Effector memory CD8-positive, alpha-beta T cell (primary cell): ENCODE measurements at places on chromosomes 7 and 10.

- peak; percentile 16 for DNase-seq
Measured at GRCh38 chr7:5827755-5828154, 46.3 kb upstream of the RNF216 start.

- no peak for DNase-seq
Measured at GRCh38 chr7:89129600-89130375, 334.3 kb upstream of the TEX47 start.

DNA sequence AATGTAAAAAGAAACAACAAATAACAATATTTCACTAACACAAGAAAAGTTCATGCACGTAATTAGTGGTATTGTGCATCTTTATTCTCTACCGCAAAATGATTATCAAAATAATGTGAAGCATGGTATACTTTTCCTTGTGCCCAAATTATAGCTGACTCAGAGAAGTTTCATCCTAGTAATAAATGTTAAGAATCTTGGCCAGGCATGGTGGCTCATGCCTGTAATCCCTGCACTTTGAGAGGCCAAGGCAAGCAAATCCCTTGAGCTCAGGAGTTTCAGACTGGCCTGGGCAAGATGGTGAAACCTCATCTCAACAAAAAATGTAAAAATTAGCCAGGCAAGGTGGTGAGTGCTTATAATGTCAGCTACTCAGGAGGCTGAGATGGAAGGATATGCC is 105.0 kb downstream of the KMT2C start:
- DNase-seq: no peak

DNA sequence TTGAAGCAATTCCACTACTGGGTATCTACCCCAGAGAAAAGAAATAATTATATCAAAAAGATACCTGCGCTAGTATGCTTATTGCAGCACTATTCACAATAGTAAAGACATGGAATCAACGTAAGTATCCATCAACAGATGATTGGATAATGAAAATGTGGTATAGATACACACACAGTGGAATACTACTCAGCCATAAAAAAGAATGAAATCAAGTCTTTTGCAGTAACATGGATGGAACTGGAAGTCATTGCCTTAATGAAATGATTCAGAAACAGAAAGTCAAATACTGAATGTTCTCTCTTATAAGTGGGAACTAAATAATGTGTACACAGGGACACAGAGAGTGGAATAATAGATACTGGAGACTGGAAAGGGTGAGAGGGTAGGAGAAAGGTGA is 7.4 kb upstream of the SLC35B4 start:
- DNase-seq: no peak

GRCh38 chr10:110352930-110353243 is 48.2 kb upstream of the SMNDC1 start:
- DNase-seq: no peak

- DNase-seq: no peak
Measured at GRCh38 chr10:131944412-131944811, 37.3 kb downstream of the BNIP3 start.

- DNase-seq: no peak
Measured at GRCh38 chr10:92142949-92143348, 147.9 kb downstream of the CPEB3 start.

DNA sequence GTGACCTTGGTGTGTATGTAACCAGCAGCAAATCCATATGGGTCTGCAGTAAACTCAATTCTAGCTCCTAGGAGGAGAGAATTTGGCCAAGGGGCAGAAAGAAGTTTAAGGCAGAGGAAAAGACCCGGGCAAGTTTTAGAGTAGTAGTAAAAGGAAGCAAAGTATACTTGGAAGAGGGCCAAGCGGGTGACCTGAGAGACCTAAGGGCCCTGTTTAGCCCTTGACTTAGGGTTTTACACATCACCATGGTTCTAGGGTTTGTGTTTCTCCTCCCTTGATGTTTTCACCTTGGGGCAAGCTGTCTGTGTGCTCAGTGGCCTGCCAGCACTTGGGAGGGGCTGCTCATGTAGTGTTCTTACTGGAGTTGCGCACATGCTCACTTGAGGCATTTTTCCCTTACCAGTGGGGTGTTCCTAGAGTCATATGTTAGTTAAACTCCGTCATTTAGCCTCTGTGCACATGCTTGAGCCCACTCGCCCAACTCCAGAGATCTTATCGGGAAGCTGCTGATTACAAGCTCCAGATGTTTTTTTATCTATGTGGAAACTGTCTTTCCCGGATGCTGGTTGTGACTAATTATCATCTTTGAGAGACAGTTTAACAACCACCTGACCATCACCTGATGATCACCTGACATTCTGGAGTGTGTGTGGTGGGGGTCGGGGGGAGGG is 137.6 kb upstream of the PRSS1 start:
- DNase-seq: no peak

DNA sequence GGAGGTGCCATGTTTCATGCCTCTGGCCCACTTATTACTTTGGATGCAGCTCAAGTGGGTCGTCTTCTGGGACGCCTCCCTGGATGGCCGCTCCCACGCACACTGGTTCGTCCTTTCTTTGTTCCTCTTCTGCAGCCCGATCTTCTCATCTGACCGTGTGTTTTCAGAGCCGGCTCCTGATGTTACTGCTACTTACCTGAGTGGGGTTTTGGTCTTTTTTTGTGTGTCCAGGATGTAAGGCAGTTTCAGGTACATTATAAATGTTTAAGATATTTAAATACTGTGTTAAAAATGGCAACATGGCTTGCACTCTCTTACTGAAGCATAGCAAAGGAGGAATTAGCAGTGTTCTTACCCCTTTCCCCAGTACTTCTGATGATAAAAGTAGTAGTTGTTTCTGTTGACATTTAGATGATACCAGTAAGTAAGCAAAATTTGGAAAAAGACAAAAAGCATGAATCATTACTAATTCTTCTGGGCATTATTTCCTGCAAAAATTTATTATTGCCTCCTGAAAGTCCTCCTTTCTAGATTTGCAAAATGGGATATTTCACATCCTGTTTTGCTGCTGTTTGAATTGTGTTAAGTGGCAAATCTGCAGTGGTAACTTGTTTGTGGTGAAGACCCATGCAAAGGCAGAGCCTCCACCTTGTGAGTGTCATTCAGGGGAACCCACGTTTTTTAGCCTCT is 59.4 kb downstream of the SHH start:
- no peak for DNase-seq

- DNase-seq: no peak
Measured at GRCh38 chr10:9926881-9927280, 1090.8 kb upstream of the CELF2 start.

- no peak for DNase-seq
Measured at GRCh38 chr7:41027428-41028115, 675.3 kb downstream of the INHBA start.

DNA sequence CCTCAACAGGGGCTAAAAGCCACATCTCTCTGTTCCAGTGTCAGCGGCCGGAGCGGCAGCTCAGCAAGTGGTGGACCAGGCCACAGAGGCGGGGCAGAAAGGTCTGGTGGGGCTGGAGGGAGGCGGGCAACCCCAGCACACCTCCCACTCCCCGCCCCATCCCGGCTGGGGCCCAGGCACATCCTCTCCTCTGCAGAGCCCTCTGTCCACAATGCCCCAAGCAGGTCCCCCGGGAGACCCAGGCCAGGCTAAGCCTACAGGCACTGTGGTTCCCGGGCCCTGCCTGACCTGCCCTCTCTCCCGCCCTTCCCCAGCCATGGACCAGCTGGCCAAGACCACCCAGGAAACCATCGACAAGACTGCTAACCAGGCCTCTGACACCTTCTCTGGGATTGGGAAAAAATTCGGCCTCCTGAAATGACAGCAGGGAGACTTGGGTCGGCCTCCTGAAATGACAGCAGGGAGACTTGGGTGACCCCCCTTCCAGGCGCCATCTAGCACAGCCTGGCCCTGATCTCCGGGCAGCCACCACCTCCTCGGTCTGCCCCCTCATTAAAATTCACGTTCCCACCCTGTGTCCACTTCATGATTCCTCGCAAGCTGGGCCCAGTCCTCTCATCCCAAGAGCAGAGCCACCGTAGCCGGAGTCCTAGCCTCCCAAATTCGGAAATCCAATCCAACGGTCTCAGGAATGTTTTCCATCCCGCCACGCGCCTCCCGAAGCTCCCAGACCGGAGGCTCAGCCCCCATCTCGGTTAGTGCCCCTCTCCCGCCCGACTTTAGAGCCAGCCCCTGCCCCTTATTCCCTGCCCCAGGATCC is 2.1 kb downstream of the ADIRF start:
- DNase-seq: no peak

DNA sequence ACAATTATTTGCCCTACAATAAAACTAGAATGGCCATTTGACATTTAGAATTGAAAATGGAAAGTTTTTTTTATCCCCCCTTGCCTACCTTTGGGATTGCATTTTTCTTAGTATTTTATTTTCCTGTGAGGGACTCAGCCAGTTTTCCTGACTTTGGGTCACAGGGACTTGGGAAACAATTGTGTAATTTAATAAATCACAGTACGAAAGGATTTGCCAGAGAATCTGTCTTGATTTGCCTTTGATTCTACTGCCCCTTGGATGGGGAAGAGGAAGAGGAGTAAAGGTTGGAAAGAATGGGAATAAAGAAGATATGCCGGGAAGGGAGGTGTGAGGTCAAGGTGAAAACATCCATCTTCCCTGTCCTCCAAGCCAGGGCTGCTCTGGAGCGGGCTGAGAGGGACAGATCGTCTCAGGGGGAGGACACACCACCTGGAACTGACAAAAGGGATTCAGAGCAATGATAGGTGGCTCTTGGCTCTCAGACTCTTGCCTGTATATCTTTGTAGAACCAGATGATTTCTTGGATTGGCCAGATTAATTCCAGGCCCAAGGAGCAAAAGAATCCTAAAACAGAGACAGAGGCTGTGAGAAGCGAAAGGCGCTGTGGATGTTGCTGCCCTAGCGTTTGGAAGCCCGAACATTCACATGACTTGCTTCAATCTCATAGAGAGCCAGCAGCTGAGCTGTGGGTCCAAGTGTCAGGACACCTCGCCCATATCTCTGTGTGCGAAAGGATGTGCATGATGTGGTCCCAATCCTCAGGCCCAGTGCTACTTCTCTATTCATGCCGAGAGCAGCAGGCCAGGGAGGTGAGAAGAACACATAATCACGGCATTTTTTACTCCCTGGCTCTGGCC is 50.3 kb upstream of the ZEB1 start:
- no peak for DNase-seq

GRCh38 chr7:12610899-12611298 is 40.4 kb downstream of the SCIN start:
- DNase-seq: no peak

- no peak for DNase-seq
Measured at GRCh38 chr10:71584902-71585563, 134.5 kb downstream of the C10orf105 start.

DNA sequence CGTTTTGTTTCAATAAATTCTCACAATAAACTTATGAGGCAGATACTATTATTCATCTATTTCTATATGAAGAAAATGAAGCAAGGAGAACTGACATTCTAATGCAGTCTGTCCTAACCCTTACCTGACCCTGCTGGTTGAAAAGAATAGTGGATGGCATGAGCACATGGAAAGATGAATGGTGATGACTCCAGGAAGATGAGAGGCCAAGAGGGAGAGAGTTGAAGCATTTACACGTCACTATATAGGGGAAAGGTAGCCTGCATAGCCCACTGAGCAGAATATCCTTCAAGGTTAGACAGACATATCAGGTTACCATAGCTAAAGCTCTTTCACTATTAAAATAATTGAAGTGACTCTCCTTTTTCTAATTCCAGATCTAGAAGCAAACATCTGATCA is 163.9 kb upstream of the CDK1 start:
- no peak for DNase-seq

GRCh38 chr10:80448209-80448942 is 5.7 kb upstream of the TSPAN14 start:
- DNase-seq: no peak

DNA sequence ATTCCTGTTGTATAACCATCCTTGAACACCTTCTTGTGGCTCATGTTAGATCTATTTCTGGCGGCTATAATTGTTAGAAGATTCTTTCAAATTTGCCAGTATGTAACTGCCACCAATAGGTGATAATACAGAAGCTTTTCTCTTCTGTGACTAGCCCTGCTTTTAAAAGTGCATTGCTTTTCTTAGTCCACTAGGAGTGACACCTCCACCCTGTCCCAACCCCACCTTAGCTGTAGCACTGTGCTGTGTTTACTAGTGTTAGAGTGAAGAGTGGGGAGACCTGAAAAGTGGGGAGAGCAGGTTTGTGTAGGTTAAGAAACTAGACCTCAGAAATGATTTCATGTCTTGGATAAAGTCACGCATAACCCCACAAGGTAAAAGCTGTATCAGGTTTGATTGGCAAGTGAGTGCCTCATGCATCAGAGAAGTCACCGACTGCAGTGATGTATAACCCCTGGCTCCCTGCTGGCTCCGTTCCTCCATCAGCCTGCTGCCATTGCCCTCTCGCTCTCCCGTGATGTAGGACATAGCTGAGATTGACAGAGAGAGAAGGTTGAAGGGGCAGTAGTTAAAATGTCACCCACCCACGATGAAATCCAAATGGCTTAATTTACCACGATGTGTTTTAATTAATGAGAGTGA is 12.5 kb downstream of the NPVF start:
- no peak for DNase-seq

- no peak for DNase-seq
Measured at GRCh38 chr7:25900877-25901276, 251.1 kb upstream of the NFE2L3 start.

- DNase-seq: no peak
Measured at GRCh38 chr7:37371755-37372154, 76.9 kb downstream of the ELMO1 start.

DNA sequence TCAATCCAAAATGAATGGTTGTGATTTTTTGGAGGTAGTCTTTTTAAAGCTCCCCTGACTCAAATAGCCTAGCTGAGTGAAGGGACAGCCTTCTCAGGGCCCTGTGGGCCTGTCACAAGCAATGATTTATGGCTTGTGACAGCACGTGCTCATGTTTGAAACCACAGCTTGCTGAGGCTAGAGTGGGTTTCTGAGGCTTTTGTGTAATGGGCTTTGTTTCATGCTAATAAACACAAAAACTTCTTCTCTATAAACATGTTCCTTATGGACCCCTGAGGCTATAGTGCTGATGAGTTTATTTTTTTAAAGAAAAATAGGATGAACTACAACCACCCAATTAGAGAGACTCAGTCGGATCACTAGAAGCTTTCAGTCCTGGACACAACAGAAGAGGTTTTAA is 36.1 kb upstream of the BET1 start:
- DNase-seq: no peak

- no peak for DNase-seq
Measured at GRCh38 chr10:11236234-11236633, 218.6 kb downstream of the CELF2 start.

DNA sequence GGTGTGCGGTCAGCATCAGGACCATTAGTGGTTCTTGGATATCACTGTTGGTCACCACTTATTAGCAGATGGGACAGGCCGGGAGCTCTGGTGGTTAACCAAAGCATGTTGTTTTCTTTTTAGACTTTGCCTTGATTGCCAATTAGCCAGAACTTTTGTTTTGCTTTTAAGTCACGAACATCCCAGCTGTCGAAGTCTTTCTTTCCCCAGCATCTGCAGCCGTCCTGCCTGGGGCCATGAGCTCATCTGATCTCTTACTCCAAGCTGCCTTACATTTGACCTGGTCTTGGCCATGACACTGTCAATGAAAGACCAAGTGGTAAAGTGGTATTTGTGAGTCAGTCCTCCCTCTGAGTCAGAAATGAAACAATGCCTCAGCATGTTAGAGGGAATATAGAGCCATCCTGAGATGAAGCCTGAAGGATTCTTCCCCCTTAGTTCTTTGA is 53.9 kb upstream of the CREB5 start:
- DNase-seq: no peak
